ENCODE measurements at places on chromosomes 4 and X.

- DNase-seq = no peak
These were observed 157.1 kb downstream of the CPXCR1 start for GRCh38 chrX:88903989-88904718.

DNA sequence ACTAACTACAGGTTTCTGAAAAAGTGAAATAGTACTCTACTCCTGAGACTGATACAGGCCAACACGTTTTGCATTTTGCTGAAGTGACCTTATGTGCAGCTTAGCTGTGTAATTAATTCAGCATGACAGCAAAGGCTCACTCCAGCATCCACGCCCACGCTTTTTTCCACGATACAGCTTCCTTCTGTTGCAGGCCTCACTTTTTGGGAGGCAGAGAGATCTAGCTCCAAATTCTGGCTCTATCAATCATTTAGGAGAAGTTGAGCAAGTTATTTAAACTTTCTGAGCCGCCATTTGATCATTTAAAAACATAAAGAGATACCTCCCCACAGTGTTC, 160.3 kb downstream of the AFAP1 start:
- DNase-seq = no peak

GRCh38 chr4:4862665-4863482, 3.4 kb downstream of the MSX1 start:
- DNase-seq = no peak

DNA sequence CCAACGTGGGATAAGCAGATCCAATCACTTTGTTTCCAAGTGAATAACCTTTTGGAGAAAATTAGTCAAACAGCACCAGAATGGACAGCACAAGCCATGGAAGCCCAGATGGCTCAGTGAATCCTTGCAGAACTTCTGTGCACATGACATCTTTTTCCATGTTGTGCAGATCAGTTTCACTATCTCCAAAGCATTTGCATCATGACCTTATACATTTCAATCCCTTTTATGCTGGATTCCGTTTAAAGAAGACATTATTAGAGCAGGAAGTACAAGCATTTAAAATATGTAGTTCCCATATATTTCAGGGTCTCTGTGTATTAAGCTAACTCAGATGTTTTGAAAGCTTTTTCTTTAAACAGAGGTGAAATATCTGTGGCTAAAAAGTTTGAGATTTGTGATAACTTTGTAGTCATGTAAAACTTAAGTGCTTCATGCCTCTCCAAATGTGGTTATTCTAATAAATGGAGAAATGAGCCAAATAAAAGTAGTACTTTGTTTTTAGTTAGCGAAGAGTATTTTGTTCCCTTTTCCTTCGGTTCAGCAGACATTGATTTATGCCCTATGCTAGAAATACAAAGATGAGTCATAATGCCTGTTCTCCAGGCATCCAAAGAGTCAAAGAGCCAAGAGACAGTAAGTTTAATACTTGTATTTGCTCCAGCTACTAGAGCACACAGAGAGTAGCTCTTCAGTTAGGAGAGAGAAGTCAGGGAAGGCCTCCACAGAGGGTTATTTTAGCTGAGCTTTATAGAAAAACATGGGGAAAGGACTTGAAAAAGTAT, 39.0 kb downstream of the PLAC8 start:
- DNase-seq = no peak

DNA sequence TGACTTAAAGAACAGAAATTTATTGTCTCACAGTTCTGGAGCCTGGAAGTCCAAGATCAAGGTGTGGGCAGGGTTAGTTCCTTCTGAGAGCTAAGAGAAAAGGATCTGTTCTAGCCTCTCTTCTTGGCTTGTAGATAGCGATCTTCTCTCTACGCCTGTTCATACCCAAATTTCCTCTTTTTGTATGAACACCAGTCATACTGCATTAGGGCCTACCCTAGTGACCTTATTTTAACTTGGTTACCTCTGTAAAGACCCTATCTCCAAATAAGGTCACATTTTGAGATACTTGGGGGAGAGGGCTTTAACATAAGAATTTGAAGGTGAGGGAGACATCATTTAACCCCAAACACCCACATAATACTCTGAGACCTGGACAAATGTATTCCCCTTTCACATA, 55.6 kb upstream of the SPP1 start:
- no peak for DNase-seq

DNA sequence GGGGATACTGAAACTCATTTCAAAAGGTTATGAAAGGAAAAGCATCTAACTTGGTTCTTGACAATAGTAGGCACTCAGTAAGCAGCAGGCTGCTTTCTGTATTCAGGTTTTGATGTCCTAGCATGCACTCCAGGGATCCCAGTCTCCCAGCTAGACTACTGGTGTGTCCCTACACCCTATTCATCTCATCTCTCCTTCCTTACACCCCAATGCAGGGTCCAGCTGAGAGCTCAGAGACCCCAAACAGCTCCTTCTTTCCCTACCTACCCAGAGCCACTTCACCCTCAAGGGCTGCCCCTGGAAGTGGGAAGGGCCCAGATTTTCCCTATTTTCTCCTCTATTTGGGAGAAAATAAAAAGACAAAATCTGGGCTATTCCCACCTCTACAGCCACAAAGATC, 1.6 kb upstream of the EFNB1 start:
- DNase-seq = no peak

DNA sequence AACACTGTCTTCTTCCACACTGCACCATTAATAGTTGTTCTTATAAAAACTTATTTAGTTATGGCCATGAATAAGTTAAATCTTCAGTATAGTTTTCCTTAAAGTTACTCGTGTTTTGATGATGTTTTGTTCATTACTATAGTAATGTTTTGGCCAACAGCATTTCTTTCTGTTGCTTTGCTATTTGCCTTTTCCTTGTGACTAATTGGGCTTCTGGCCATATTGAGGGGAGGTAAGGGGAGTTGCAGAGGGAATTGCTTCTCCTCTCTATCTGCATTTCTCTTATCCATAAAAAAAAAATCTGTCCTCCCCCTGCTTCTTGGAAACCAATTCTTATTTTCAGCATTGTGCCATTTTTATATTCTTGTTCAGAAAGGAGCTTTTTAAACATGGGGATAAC, 42.7 kb upstream of the ZCCHC12 start:
- no peak for DNase-seq

GRCh38 chrX:72634331-72634730, 61.7 kb upstream of the HDAC8 start:
- DNase-seq = no peak

GRCh38 chr4:86497131-86497530, 97.0 kb upstream of the PTPN13 start:
- no peak for DNase-seq

DNA sequence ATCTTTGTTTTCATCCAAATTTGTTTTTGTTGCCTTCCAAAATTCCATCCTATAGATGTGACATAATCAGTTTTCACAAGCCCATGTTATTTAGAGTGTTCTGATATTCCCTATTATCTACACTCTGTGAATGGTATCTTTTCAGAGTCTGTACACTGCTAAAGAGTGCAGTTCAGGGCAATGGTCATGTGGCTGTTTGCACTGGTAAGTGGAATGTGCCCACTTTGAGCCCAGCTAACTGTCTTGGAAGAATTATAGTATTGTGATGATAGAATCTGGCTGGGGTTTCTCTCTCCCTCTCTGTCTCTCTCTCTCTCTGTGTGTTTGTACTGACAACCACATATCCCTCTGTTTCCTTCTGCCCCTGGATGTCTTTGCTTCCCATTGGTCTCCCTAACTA, 37.4 kb upstream of the BEX4 start:
- no peak for DNase-seq

- DNase-seq = no peak
These were observed 79.4 kb upstream of the SMIM10 start for GRCh38 chrX:134911348-134911747.

DNA sequence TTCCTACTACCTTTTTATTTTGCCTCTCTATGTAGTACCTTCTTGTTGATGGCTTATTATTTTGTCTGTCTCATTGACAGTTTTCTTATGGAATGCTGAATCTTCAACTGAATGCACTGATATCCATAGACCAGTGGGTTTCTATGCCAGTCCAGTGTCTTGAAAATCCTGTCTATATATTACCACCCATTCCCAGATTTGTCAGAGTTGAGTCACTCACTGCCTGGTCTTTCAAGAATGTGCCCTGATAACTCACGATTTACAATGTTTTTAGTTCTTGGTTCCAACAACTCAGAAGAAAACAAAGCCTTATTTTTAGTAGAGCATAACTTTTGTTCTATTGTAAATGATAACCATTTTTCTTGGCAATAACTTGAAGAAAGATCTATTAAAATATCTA, 606.0 kb upstream of the PITX2 start:
- DNase-seq = no peak

- no peak for DNase-seq
These were observed 117.3 kb downstream of the SYNPO2 start for GRCh38 chr4:119005928-119006460.

- no peak for DNase-seq
These were observed 56.2 kb downstream of the CDS1 start for GRCh38 chr4:84639145-84639544.

DNA sequence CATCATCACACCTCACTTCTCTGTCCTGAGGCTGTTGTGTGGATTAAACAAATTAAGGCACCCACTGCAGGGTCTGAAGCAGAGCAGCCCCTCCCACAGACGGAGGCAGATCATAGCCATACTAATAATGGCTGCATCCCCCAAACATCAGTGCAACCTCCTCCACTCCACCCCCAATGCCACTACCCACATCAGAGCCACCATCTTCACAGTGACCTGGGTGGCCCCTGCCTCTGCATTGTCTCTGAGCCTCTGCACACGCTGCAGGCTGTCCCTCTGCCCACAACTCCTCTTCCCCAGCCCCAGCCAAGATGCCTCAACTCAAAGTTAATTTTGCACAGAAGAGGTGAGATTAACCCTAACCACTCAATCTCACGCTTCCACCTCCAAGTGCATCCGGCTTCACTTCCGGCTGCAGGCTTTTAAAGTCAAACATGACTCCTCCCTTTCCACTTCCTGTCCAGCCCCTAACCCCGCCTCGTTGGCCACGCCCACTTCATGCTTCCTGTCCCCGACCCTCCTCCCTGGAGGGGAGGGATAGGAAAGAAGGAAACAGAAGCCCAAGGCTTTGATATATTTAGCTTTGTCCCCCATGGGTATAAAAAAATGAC, 22.7 kb downstream of the JAKMIP1 start:
- no peak for DNase-seq

DNA sequence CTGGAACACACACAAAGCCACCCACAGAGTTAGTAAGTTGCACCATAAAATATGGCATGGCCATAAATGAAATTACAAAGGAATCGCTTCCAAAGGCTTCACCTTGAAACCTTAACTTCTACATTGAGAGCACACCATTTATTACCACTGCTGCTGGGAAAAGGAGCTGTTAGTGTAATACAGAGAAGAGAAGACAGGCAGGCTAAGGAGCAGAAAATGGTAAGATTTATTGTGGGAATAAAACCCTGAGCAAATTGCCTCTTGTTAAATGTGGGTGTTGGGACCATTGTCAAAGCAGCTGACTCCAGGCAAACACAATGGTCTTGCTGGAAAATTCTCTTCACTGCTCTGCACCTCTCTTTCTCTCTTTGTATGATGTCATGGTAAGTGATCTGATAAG, 79.2 kb upstream of the NHS start:
- no peak for DNase-seq

- no peak for DNase-seq
These were observed 459.1 kb downstream of the FSTL5 start for GRCh38 chr4:161704653-161705052.

Measured in activated CD4-positive, alpha-beta T cell treated with anti-CD3 and anti-CD28 coated beads for 1 hour (primary cell).